ENCODE measurements at places on chromosomes 3 and 15.

DNA sequence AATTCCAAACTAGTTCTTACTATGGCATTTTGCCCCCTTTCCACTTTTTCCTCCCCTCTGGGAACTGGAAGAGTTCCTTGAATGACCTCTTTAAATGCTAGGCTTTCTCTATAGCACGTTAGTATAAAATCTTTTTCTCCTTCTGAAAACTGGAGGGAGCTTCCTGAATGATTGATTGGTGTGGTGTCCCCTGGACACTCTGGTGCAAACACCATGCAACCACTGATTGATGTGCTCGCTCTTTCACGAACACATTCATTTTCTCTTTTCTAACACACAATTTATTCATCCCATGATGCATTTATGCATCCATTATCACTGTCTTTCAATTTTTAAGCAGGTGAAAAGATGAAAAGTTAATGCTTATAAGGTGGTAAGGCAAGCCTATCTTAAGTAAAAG, 159.1 kb upstream of the NANOGP8 start:
- DNase-seq, result no peak

DNA sequence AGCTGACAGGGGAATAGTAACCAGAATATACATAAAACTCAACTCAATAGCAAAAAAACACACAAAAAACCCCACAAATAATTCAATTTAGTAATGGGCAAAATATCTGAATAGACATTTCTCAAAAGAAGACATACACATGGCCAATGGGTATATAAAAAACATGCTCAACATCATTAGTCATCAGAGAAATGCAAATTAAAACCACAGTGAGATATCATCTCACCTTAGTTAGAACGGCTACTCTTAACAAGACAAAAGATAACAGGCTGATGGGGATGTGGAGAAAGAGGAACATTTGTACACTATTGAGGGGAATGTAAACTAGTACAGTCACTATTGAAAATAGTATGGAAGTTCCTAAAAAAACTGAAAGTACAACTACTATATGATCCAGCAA, 678.6 kb downstream of the MECOM start:
- no peak for DNase-seq

DNA sequence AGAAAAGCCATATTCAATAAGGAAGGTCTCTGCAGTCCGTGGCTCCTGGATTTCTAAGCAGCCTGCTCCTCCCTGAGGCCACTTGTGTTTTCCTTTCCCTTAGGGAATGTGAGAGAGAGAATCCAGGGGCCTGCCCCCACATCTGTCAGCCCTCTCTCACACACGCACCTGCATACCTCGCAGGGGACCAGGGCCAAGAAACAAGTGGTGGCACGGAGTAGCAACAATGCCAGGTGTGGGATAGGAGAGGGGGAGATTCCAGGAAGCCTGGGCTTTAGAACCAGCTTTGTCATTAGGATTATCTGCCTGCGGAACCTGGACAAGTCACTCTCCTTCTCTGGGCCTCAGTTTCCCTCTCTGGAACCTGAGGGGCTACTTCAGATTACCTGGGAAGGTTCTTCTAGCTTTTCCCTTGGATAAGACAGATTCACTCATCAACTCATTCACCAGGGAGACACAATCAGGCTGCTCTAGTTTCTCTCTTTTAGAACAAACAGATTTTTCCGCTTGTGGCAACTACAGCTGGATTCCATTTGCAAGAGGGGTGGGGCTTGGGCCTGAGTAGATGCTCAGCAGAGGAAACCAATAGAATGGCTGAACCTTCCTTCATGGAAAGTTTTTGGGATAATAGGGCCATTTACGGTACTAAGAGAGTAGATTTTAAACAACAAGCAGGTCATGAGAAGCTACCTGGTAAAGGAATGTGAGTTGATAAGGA, 19.5 kb downstream of the BCL6 start:
- no peak for DNase-seq

DNA sequence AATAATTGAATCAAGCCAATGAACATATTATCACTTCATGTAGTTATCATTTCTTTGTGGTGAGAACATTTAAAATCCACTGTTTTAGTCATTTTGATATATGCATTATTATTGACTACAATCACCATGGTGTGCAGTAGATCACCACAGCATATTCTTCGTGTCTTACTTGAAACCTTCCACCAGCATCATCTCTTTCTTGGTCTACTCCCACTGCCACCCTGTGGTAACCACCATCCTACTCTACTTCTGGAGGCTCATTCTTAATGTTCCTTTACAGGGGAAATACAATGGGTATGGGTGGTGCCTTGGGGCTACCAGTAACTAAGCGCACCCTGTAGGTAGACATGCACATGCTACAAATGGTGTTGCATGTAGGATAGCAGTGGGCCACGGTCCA, 25.4 kb downstream of the PXK start:
- DNase-seq, result no peak

GRCh38 chr3:30495172-30496065, 111.0 kb upstream of the TGFBR2 start:
- DNase-seq, result no peak

DNA sequence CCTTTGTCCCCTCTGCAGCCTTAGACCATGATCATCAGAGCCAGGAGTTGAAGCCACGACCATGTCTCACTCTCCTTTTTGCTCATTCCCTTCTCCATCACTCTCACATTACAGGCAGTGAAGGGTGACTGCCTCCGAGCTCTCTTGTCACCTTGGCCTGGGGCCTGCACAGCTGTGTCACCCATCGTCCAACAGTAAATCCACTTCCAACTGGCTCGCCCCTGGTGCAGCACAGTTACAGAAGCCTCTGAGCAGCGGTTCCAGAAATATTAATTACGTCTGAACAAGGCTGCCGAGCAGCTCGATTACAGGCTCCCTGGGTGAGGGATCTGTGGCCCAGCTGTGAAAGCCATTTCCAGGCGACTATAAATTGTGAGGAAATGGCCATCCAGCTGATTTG, 528.2 kb downstream of the NR2F2 start:
- DNase-seq, result no peak

DNA sequence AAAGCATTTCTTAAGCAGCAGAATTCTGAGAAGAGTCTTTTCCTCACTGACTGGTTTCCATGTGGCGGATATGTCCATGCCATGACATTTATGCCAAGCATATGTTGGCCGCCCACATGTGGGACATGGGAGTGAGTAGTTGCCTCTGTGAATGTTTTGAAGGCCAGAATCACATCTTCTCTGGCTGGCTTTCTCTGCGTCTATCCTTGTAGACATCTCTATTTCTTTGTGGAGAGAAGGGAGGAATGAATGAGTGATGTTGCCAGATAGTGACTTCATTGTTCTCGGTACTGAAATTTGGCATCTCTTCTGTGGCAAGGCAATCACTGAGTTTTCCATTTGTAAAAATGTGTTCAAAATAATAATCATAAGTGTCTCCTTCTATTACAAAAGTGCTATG, 316.0 kb downstream of the CLSTN2 start:
- no peak for DNase-seq

DNA sequence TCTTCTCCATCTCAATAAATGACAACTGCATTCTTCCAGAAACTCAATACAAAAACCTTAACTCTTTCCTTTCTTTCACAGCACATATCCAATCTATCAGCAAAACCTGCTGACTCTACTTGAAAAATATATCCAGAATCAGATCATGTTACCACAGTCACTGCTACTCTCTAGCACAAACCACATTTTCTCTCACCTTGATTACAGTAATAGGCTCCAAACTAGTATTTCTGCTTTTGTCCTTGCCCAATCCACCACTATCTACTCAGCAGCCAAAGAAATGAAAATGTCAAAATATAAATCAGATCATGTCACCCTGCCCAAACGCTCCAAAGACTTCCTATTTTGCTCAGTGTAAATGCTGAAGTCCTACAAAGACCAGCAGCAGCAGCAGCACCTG, 15.2 kb downstream of the TMCC1 start:
- no peak for DNase-seq

- DNase-seq, result no peak
These were observed 44.5 kb upstream of the CCDC80 start for GRCh38 chr3:112685420-112685819.

DNA sequence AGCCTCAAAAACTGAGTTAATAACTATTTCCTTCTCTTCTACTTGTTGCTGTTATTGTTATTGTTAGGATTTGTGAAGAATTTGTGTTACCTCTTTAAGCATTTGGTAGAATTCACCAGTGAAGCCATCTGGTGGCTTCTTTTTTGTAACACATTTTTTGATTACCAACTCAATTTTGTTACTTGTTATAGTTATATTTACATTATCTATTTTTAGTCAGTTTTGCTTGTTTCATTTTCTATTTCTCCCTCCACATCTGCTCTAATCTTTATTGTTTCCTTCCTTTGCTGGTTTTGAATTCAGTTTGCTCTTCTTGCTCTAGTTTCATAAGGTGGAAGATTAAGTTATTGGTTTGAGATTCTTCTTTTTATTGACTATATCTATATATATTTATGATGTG, 3.7 kb upstream of the SLC9C1 start:
- DNase-seq, result no peak

DNA sequence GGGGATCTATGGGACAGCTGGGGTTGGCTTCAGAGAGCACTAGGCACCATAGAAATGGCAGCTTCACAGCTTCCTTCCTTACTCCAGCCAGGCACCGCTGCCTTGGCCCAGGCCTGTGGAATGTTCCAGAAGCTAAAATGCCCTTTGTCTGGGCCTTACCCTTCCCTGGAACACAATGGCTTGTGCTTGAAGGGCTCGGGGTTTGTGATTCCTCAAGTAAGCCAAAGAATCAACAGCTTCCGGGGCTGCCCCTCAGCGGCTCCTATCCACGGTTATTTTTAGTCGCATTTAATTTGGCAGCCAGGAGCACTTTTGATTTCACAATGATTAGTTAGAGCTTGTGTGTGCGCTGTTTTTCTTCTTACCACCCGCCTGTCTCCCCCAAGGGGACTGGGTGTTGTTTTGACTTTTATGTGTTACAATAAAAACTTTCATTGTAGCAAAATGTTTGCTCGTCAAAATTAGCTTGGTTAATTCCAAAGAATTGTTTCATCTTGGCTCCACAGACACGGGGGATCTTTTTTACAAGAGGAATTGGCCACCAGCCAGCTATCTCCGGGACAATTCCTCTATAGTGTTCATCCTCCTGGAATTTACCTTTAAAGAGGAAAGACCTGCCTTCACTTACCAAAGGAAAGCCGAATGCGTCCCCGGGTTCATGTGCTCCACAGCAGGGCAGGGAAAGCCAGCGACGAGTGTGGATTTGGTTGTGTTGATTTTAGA, 73.8 kb downstream of the TLE3 start:
- no peak for DNase-seq

- DNase-seq, result no peak
These were observed 29.1 kb upstream of the MANF start for GRCh38 chr3:51355891-51356578.

- DNase-seq, result no peak
These were observed 59.5 kb upstream of the POU1F1 start for GRCh38 chr3:87335931-87336330.

- DNase-seq, result no peak
These were observed 384.5 kb upstream of the IL12A start for GRCh38 chr3:159604151-159604581.

- no peak for DNase-seq
These were observed 50.1 kb downstream of the PPM1L start for GRCh38 chr3:160806094-160806493.

- DNase-seq, result no peak
These were observed 312.3 kb upstream of the STT3B start for GRCh38 chr3:31220431-31220830.

All from SW480 (cell line).